ENCODE measurements at places on chromosomes 1 and 21. TPM values are rescaled to one million over a fixed set of nuclear protein-coding genes. Genes with fewer than 3 reads are reported as not detected.
A peak's percentile ranks its signal among the peaks of the same experiment; 100 is the strongest.

GRCh38 chr1:33312413-33312749 is 8.5 kb downstream of the A3GALT2 start:
- ATAC-seq, result no peak

DNA sequence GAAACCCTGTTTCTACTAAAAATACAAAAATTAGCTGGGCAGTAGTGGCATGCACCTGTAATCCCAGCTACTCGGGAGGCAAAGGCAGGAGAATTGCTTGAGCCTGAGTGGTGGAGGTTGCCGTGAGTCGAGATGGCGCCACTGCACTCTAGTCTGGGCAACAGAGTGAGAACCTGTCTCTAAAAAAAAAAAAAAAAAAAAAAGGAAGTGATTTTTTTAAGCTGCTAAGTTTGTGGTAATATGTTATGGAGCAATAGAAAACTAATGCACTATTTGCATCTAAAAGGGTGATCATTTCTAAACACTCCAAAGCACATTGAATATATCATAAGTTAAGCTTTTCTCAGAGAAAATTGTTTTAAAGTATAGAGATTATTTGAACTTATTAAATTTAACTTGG is 244.8 kb upstream of the SPAG17 start:
- ATAC-seq, result no peak

The CYP4Z1 gene
- total RNA-seq, result 1.6 TPM

The ZFP69 gene
- total RNA-seq, result 2.0 TPM

- no peak for ATAC-seq
Observed at GRCh38 chr21:44434568-44434925, 20.8 kb upstream of the LRRC3 start.

The MACF1 gene
- total RNA-seq, result 454 TPM

DNA sequence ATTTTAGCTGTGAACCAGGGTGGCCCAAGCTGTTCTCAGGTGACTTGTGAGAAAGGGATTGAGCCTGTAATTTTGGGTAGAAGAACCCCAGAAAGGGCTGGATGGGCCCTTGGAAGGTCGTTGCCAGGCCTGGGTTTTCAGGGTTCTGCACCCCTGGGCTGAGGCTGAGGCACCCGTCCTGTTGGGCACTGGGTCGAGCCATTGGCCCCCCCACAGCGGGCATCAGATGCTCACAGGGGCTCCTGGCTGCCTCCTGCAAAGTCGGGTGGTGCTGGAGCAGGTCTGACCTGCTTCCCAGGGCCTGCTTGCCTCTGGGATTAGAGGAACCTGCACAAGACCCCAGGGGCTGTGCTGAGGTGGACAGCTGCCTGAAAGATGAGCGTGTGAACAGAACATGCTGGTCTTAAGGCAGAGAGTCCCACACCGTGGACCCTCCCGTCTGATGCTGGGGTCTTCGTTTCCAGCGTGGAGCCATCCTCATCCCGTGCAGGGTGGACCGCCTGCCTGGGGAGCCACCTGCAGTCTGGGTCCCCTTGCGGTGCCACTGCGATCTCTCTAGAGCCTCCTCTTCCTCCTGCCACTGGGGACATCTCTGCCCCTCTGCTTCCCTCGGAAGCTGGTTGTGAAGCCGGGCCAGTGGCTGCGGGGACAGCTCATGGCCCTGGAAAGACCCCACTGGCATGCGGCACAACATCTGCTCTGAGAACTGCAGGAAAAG is 1.7 kb upstream of the TRPM2 start:
- ATAC-seq, result no peak

The CYP2J2 gene
- not detected for total RNA-seq

GRCh38 chr1:178055779-178056471 is 38.0 kb upstream of the RASAL2 start:
- ATAC-seq, result no peak

- ATAC-seq, result no peak
Observed at GRCh38 chr1:246372559-246372958, 134.5 kb downstream of the SMYD3 start.

DNA sequence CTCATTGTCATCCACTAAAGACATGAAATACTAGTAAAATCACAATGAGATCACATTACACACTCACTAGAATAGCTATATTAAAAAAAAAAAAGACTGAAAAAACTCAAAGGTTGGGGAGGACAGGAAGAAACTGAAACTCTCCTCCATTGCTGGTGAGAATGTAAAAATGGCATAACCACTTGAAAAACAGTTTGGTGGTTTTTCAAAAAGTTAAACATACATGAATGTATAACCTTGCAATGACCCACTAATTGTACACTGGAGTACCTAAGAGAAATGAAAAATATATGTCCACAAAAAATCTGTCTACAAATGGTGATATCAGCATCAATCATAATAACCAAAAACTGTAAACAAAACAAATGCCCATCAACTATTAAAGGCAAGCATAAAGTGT is 44.0 kb downstream of the NRIP1 start:
- no peak for ATAC-seq

The PTGFR gene
- total RNA-seq, result 42.8 TPM

- ATAC-seq, result no peak
Observed at GRCh38 chr1:159663552-159663951, 50.8 kb downstream of the CRP start.

The ESPN gene
- total RNA-seq, result 0.92 TPM

DNA sequence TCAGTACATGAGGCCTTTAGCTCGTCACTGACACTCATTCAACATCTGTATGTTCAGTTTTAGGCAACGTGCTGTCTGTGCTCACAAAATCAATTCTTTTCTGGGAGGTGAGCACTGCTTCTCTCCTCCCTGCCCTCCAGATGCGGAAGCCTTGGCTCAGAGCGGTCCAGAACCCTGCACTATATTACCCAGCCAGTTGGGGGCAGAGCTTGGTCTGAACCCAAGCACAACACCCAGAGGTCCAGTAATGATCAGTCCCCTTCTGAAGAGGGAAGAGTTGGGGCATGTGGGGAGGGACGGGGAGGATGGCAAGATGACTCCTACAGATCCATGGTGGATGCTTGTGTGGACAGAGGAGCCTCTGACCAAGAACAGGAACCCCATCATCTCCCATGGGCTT is 5.6 kb upstream of the DSCAM start:
- no peak for ATAC-seq

The OR10J1 gene
- not detected for total RNA-seq

DNA sequence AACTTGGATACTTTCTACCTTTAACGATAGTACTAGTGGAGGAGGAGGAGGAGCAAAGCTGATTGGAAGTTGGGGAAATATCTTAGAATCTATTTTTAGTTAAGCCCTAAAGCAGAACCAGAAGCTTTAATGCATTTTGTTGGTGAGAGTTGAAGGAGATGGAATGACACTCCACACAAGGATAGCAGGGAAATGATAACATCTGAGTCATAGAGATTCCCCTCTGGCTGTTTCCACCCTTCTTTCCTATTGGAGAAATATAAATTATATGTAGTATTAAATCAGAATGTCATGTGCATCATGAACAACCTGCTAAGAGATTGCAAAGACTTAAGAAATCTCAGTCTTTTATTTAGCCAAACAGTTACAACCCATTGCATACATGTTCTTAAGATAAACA is 1357.7 kb downstream of the NCAM2 start:
- no peak for ATAC-seq

GRCh38 chr1:17338706-17339493 is 30.9 kb downstream of the PADI4 start:
- no peak for ATAC-seq

GRCh38 chr1:19678493-19678892 is 13.8 kb downstream of the HTR6 start:
- ATAC-seq, result no peak

- ATAC-seq, result no peak
Observed at GRCh38 chr1:52098139-52098871, 42.2 kb downstream of the BTF3L4 start.

GRCh38 chr21:23887725-23888306 is 1719.5 kb downstream of the MRPL39 start:
- ATAC-seq, result no peak

GRCh38 chr1:185719021-185719420 is 15.2 kb upstream of the HMCN1 start:
- ATAC-seq, result no peak

GRCh38 chr1:119959268-119960220 is 63.2 kb upstream of the ADAM30 start:
- ATAC-seq, result no peak

The URB1 gene
- total RNA-seq, result 22.6 TPM

The EDARADD gene
- total RNA-seq, result 0.27 TPM

GRCh38 chr1:212780759-212781158 is 10.8 kb downstream of the NSL1 start:
- ATAC-seq, result no peak

- no peak for ATAC-seq
Observed at GRCh38 chr1:159892944-159893343, 7.0 kb downstream of the CFAP45 start.

- no peak for ATAC-seq
Observed at GRCh38 chr21:35145626-35146233, 96.6 kb upstream of the RUNX1 start.

The SIK1 gene
- 0.93 TPM for total RNA-seq

The LAMTOR2 gene
- total RNA-seq, result 68.1 TPM

DNA sequence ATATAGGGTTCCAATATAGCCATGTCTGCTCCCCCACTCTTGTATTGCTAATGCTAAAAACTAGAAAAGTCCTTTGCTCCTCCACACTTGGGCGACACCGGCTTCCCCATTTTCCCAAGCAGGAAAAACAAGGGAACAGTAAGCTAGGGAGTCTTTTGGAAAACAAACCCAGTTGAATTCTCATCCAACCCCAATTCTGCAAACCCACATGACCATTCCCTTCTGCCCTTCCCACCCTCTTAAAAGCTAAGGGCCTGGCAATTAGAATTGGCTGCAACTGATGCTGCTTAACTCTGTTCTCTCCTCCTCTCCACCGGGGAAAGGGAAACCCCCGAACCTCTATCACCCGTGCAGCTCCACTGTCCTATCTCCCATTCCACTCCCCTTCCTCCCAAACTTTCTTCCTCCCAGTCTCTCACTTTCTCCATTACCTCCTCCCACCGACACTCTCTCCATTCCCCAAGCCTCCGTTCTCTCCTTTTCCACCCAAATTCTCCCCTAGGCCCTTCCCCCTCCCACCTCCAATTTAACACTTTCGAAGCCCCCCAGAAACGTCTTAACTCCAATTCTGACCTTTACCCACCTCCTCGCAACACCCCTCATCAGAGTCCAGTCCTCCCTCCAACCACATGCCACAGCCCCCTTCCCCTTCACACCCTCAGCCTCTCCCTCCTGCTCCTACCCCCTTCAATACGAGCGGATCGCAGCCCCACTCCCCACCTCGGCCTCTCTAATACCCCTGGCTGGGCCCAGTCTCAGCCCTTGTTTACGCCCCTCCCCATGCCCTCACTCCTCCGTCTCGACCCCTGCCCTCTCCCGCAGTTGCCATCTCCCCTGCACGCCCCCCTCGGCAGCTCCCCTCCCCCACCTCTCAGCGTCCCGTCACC is 701 bp downstream of the DEDD start:
- ATAC-seq, result peak; percentile 0

DNA sequence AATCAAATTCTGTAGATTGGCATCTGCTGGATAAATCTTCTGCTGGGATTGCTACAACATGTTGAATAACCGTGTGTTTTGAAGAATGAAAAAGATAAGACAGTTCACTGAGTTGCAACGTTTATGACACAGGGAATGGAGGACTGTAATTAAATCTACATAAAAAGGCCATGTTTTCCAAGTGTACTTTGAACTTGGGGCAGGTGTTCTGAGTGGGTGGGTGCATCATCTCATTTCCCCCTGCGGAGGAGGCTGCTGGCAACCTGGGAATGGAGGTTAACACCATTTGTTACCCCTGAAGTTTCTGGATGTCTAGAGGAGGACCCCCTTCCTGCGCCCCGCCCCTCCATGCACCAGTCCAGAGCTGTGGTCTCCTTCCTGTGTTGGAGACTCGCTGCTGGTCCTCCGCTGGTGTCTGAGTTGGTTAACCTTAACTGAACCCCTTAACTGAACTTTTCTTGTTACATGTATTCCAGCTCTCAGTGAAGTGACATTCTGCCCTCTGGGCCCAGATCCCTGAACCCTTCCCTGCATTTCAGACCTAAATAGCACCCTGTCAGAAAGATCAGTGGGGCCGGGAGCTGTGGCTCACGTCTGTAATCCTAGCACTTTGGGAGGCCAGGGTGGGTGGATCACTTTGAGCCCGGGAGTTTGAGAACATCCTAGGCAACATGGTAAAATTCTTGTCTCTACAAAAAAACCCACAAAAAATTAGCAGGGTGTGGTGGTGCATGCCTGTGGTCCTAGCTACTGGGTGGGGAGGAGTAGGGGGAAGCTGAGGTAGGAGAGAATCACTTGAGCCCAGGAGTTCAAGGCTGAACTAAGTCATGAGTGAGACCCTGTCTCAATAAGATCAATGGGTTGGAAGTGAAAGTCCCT is 31.8 kb downstream of the UCK2 start:
- no peak for ATAC-seq

- ATAC-seq, result no peak
Observed at GRCh38 chr1:86523670-86524354, 23.1 kb upstream of the CLCA4 start.

DNA sequence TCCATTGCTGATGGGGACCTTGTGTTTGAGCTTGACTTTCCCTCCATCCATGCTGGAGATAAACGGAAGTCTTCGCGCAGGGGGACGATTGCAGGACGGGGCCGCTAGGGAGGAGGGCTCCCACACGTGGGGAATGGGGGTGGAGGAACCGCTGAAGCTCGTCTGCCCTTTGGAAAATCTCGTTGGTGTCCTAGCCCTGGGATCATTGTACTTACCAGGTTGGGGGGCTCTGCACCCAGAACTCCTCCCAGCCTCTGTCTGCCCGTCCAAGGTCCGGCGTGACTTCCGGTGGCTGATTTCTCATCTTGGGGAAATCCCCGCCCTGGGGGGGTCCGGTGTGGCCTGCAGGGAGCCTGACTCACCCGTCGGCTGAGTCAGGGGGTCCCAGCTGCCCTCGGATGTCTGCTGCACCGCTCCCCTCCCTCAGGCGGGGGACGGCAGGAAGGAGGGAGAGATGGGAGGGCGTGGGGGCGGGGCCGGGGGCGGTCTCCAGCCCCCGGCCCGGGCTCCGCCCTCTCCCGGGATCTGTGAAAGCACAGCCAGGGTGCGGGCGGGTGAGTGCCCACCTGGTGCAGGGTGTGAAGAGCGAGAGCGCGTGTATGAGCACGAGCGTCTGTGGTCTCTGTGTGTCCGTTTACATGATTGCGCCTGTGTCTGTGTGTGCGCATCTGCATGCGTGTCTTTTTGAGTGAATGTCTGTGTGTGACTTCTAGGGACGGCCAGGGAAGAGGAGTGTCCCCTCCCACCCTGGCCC is 35.8 kb downstream of the PIK3CD start:
- ATAC-seq, result peak; percentile 32

The TACSTD2 gene
- 3.4 TPM for total RNA-seq

GRCh38 chr1:87103074-87103473 is 188.6 kb downstream of the HS2ST1 start:
- ATAC-seq, result no peak

DNA sequence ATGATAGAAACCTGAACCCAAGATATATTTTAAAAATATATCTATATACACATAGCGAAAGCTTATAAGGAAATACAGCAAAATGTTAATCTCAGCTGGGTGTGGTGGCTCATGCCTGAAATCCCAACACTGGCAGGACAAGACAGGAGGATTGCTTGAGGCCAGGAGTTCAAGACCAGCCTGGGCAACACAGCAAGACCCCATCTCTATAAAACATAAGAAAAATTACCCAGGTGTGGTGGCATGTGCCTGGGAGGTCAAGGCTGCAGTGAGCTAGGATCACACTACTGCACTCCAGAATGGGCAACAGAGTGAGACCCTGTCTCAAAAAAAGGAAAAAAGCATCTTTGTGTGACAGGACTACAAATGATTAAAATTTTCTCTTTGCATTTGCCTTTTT is 6.0 kb upstream of the SRM start:
- ATAC-seq, result no peak

The TENT5C gene
- total RNA-seq, result 3.6 TPM

The CELA3B gene
- not detected for total RNA-seq
